Vagina (tissue), 2 donors: ENCODE measurements at places on chromosomes 4 and X.

GRCh38 chrX:77446908-77447652, at the start of gene FGF16:
Gene FGF16 (plus strand): TSS chrX:77447389. CDS start chrX:77447675, 286 bp downstream.
- H3K27ac ChIP-seq: no peak within 1 kb of the TSS
- H3K4me3 ChIP-seq: peak within 1 kb of the TSS; percentile 38
- peaks cover 5% of the 10 kb centered on the region for H3K4me1 ChIP-seq
- H3K27me3 ChIP-seq: no peaks in the 10 kb centered on the region

GRCh38 chr4:77074381-77074831, 1.4 kb downstream of the CCNI start:
- H3K27ac ChIP-seq: peak overlapping the region; percentile 100
- no peaks in the 10 kb centered on the region for H3K27me3 ChIP-seq
- peak overlapping the region; percentile 88 for H3K4me3 ChIP-seq
- H3K36me3 ChIP-seq: no peaks in the 10 kb centered on the region

DNA sequence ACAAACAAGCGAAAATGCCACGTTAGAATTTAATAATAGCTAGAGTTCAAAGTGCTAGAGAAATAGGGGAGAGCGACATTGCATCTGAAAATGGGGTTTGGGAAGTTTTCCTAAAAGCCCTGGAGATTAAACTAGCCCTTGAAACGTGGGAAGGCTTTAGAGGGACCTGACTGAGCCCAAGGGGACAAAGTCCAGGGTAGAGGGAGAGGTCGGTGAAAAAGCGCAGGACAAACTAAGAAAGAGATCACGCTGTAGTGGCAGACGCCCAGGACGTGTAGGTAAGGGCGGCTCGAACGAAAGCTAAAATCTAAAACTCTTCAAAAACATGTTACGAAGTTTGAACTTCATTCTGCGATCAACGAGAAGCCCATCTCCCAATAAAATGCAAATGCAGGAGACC, 1.1 kb upstream of the ATP11C start:
- H3K27me3 ChIP-seq: no peaks in the 10 kb centered on the region
- peak overlapping the region; percentile 94 for H3K27ac ChIP-seq
- H3K4me3 ChIP-seq: peak overlapping the region; percentile 77
- no peak for DNase-seq
- H3K4me1 ChIP-seq: peaks cover 4% of the 10 kb centered on the region

DNA sequence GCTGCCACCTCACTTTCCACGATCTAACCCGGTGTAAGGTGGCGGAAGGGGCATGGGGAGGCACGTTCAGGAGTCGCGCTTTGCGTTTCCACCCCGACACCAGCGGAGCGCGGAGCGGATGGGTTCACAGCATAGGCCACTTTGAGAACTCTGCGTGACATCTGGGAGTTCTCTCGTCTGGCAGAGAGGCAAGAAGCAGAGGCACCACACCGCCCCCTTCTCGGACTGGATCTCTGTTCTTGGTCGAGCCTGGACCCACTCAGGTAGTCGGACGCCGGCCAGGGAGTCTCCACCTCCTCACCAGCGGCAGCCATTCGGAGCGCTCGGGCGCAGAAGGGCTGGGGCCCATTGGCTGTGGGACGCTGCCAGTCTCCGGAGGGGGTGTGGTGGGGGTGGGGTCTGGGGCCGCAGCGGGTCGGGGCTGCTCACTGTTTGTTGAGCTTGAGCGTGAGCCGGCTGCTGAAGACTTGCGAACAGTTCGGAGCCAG, at the start of gene DACH2:
TSS of gene DACH2 (plus strand) at position 428 of the 488 bp plus-strand sequence.
- H3K27me3 ChIP-seq: no peaks in the 10 kb centered on the region
- DNase-seq: no peak
- no peaks in the 10 kb centered on the region for H3K36me3 ChIP-seq
- peaks cover 18% of the 10 kb centered on the region for H3K4me1 ChIP-seq
- peak within 1 kb of the TSS; percentile 42 for H3K4me3 ChIP-seq
- H3K27ac ChIP-seq: no peak within 1 kb of the TSS

GRCh38 chr4:77795326-77795725, 23.8 kb downstream of the CNOT6L start:
- H3K36me3 ChIP-seq: no peaks in the 10 kb centered on the region
- H3K27me3 ChIP-seq: no peaks in the 10 kb centered on the region
- no peak overlapping the region for H3K4me3 ChIP-seq
- H3K4me1 ChIP-seq: peaks cover 48% of the 10 kb centered on the region

DNA sequence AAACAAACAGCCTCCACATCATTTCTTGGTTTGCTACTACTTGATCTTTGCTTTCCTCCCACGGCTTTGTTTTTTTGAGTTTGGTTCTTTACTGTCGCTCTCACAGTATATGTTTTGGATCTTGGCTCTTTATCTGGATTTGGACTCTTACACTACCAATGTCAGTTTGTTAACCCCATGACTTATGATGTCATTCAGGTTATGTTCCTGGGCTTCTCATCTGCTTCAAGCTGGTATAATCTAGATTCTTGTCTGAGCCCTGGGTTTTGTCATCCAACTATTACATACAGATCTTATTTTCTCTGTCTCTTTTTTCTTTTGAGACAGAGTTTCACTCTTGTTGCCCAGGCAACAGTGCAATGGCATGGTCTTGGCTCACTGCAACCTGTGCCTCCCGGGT, 482.9 kb upstream of the TEX13C start:
- no peak overlapping the region for H3K4me3 ChIP-seq
- no peaks in the 10 kb centered on the region for H3K4me1 ChIP-seq
- H3K36me3 ChIP-seq: no peaks in the 10 kb centered on the region

- H3K36me3 ChIP-seq: no peaks in the 10 kb centered on the region
- no peak overlapping the region for H3K4me3 ChIP-seq
- peaks cover 19% of the 10 kb centered on the region for H3K4me1 ChIP-seq
Measured at GRCh38 chrX:45748369-45748774, 547.7 kb upstream of the DIPK2B start.

GRCh38 chrX:39890807-39891206, 207.0 kb downstream of the BCOR start:
- H3K4me1 ChIP-seq: no peaks in the 10 kb centered on the region
- no peaks in the 10 kb centered on the region for H3K27me3 ChIP-seq
- H3K27ac ChIP-seq: no peak overlapping the region
- no peak for DNase-seq
- H3K4me3 ChIP-seq: no peak overlapping the region

GRCh38 chr4:1505511-1506460, 99.5 kb upstream of the NKX1-1 start:
- DNase-seq: no peak
- H3K36me3 ChIP-seq: no peaks in the 10 kb centered on the region
- H3K27ac ChIP-seq: no peak overlapping the region
- H3K4me3 ChIP-seq: no peak overlapping the region
- H3K4me1 ChIP-seq: no peaks in the 10 kb centered on the region

GRCh38 chr4:86141161-86141560, 218.7 kb downstream of the MAPK10 start:
- no peaks in the 10 kb centered on the region for H3K36me3 ChIP-seq
- H3K27ac ChIP-seq: no peak overlapping the region
- H3K27me3 ChIP-seq: no peaks in the 10 kb centered on the region
- DNase-seq: no peak

GRCh38 chr4:186719925-186720694, 3.5 kb downstream of the FAT1 start:
- peaks cover 33% of the 10 kb centered on the region for H3K4me1 ChIP-seq
- H3K27me3 ChIP-seq: no peaks in the 10 kb centered on the region
- no peak for DNase-seq

DNA sequence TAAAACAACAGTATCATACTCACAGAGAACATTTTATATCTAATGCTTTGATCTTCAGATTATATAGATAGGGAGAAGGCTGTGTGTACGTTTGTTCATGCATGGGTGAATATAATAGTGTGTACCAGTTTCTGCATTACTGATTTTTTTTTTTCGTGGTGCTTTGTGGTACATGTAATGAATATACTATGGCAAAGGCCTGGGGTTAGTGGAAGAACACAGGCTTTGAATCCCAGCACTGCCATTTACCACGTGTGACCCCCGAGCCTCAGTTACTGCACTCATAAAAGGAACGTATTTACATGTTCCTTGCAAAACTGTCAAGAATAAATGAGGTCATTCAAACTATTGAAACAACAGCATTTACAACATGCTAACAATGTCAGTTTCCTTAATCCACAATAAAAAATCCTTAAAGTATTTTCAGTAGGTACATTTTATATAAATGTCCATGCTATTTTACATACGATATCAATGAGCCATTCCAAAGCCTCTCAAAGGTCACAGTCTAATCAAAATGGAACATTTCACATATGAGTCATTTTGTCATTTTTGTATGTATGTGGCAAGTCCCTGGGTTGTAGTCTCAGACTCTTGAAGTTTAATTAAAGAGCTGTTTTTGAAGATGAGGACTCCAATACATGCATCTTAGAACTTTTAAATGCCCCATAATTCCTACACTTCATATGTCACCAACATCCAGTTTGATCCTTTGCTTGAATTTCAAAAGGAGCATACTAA, 242.8 kb downstream of the PPP3CA start:
- DNase-seq: no peak
- H3K36me3 ChIP-seq: no peaks in the 10 kb centered on the region
- H3K27ac ChIP-seq: no peak overlapping the region
- no peak overlapping the region for H3K4me3 ChIP-seq
- H3K4me1 ChIP-seq: peaks cover 42% of the 10 kb centered on the region
- no peaks in the 10 kb centered on the region for H3K27me3 ChIP-seq

DNA sequence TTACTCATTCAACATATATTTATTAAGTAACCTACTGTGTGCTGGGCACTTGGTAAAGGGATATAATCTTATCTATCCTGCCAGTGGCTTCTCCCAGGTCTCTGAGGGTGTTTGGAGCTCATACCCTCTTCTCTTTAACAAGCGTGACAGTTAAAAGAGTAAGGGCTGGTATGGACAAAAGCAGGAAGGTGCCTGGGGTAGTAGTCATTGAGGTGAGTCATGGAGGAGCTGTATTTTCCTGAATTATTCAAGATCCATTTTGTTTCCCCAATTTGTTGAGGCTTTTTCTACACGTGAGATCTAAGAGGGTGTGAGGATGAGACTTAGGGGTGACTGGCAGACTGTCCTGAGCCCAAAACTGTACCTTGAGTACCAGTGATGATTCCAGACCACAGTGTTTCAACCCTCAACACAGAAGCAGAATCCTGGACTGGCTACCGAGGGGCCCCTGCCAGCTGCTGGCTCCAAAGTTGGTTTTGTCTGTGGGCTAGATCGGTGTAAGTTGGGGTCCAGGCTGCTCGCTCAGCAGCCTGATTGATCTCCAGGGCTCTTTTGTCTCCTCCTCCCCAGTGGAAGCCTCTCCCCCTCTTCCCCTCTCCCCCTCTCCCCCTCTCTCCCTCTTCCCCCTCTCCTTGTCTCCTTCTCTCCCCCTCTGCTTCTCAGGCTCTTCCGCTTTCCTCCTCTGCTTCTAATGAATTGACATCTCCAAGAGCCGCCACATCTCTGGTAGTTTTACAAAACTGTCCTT, at the start of gene DRP2:
TSS of gene DRP2 (plus strand) at position 671 of the 748 bp plus-strand sequence. CDS start 11,862 bp downstream, outside the sequence.
- no peaks in the 10 kb centered on the region for H3K4me1 ChIP-seq
- no peaks in the 10 kb centered on the region for H3K36me3 ChIP-seq
- no peak for DNase-seq
- H3K4me3 ChIP-seq: peak within 1 kb of the TSS; percentile 6
- no peak within 1 kb of the TSS for H3K27ac ChIP-seq
- no peaks in the 10 kb centered on the region for H3K27me3 ChIP-seq

GRCh38 chr4:24742335-24742734, 53.0 kb upstream of the SOD3 start:
- H3K4me1 ChIP-seq: no peaks in the 10 kb centered on the region
- DNase-seq: no peak
- no peak overlapping the region for H3K27ac ChIP-seq

- H3K4me1 ChIP-seq: no peaks in the 10 kb centered on the region
- no peak overlapping the region for H3K27ac ChIP-seq
- no peak for DNase-seq
Measured at GRCh38 chrX:151743651-151744470, 9.3 kb downstream of the CNGA2 start.

DNA sequence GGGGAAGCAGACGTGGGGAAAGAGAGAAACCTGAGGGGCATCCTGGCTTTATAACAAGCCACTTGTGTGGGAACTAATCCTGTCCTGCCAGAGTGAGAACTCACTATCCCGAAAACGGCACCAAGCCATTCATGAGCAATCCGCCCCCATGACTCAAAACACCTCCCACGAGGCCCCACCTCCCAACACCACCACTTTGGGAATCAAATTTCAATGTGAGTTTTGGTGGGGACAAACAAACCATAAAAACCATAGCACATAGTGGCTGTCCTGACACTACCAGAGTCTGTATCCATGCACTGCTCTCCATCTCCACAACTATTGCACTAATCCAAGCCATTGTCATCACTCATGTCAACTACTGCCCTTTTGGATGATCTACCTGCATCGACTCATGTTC, 28.5 kb upstream of the SEPTIN6 start:
- no peaks in the 10 kb centered on the region for H3K27me3 ChIP-seq
- DNase-seq: no peak
- no peak overlapping the region for H3K27ac ChIP-seq
- H3K36me3 ChIP-seq: no peaks in the 10 kb centered on the region
- no peaks in the 10 kb centered on the region for H3K4me1 ChIP-seq

DNA sequence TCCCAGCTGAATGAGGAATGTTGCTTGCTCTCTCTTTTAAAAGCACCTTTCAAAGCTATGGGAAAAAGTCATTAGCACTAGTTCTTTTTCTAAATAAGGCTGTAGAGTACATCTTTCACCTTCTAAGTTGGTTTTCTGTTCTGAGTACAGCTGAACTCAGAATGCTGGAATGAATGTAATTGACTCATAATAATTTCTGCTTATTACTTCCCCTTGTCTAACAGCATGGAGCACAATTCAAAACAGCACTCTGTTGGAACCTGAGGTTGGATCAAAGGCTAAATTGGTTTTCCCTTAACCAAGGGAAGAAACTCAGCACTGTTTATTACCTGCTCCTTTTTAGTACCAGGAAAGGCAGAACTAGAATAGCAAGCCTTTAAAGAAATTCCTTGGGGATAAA, 33.5 kb upstream of the CYP2U1 start:
- H3K27me3 ChIP-seq: no peaks in the 10 kb centered on the region
- H3K4me3 ChIP-seq: no peak overlapping the region
- H3K36me3 ChIP-seq: no peaks in the 10 kb centered on the region

DNA sequence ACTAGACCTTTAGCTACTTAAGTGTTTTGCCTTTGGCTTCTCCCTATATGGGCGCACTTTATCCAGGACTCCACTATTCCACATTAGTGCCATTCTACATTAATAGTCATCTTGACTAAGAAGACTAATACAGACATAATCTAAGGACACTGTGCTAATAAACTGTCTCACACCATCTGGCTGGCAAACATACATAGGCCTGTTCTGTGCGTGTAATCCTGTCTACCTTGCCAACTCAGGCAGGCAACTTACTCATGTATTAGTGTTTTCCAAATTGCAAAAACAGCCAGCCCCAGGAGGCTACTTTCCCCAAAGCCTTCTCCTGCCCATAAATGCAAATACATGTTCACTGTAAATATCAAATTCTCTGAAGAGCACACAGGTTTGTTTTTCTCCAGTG, 587.3 kb downstream of the TMA16 start:
- no peak for DNase-seq
- H3K27me3 ChIP-seq: no peaks in the 10 kb centered on the region
- H3K4me1 ChIP-seq: no peaks in the 10 kb centered on the region

DNA sequence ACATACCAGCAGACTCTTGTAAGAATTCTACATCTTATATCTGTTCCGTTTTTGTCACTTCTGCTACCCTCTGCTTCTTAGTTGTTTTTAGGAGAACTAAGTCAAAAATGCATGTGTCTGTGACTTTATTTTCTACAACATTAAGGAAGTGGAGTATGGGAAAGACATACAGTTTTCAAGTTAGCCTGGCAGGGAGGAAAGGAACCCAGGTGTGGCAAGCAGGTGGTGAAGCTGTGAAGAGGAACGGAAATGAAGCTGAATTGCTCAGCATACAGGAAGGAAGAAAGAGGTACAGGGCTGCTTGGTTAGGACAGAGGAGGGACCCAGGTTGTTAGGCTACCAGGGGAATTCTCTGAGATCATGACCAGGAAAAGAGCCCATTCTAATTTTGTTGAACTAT, 9.4 kb downstream of the GPRIN3 start:
- no peaks in the 10 kb centered on the region for H3K36me3 ChIP-seq
- no peaks in the 10 kb centered on the region for H3K27me3 ChIP-seq
- no peak overlapping the region for H3K4me3 ChIP-seq
- no peak for DNase-seq
- H3K4me1 ChIP-seq: peaks cover 10% of the 10 kb centered on the region
